ENCODE measurements at places on chromosomes 16 and 17.

GRCh38 chr16:67537270-67537635, 8.6 kb downstream of the RIPOR1 start:
- DNase-seq, result peak; percentile 53

- DNase-seq, result peak; percentile 37
These were observed 345 bp downstream of the EMC8 start for GRCh38 chr16:85798901-85799496.

- DNase-seq, result no peak
These were observed 39.2 kb downstream of the SLC7A5 start for GRCh38 chr16:87829988-87830672.

- no peak for DNase-seq
These were observed 5.9 kb upstream of the METRNL start for GRCh38 chr17:83073389-83074063.

DNA sequence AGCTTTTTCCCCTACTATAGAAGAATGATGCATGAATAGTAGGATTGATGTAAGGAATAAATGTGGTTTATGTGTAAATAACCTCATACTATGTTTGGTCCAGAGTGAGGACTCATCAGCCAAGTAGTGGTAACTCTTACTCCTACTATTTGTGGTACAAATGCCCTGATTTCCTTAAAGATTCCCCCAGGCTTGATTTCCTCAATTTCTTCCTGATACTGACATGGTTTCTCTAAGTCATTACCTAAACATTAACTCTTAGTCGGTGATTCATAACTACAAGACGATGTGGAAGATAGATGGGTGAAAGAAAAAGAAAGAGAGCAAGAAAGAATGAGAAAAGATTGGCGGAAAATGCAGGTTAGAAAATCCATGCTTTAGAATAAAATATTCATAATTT, 17.2 kb upstream of the MYOCD start:
- no peak for DNase-seq

DNA sequence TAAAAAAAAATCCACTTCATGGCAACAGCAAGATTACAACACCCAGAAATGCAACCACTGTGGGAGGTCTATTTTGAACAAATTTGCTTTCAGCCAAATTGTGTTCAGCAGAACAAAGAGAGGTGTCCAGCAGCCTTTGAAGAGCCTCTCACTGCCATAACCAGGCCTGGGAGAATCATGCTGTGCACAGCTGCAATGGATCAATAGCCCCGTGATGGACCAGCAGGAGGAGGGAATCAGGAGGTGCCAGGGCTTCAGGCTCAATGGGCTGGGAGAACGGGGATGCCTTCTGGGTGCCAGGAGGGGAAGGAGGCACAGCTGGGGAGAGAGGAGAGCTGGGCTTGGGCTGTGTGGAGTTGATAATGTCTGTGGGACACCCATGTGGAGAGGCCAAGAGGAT, 366.2 kb upstream of the EEF2KMT start:
- DNase-seq, result no peak

DNA sequence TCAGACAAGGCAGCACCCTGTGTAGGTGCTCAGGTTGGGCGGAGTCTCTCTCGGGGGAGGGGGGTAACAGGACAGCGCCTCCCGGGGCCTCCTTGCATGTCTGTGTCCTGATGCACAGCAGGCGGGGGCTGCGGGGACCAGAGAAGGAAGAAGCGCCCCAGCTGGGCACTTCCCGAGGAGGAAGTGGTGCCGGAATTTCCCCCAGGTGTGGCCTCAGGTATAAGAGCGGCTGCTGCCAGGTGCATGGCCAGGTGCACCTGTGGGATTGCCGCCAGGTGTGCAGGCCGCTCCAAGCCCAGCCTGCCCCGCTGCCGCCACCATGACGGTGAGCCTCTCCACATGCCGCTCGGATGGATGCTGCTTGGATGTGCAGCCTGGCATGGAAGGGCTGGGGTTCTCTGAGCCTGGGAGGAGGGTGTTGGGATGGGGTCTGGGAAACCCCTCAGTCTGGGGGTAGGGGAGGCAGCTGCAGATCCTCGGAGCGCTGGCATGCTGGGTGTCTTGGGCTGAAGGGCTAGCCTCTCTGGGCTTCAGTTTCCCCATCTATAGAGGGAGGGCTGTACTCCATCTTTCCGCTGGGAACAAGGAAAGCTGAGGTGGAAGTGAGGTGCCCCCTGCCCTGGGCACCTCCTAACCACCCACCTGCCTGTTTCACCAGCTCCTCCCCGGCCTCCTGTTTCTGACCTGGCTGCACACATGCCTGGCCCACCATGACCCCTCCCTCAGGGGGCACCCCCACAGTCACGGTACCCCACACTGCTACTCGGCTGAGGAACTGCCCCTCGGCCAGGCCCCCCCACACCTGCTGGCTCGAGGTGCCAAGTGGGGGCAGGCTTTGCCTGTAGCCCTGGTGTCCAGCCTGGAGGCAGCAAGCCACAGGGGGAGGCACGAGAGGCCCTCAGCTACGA, at the start of gene IL17C:
IL17C (plus strand) TSS at position 250 of the 908 bp plus-strand sequence; CDS start at position 320, 70 bp downstream.
- no peak for DNase-seq

- DNase-seq, result no peak
These were observed 829 bp downstream of the GCGR start for GRCh38 chr17:81804559-81805399.

DNA sequence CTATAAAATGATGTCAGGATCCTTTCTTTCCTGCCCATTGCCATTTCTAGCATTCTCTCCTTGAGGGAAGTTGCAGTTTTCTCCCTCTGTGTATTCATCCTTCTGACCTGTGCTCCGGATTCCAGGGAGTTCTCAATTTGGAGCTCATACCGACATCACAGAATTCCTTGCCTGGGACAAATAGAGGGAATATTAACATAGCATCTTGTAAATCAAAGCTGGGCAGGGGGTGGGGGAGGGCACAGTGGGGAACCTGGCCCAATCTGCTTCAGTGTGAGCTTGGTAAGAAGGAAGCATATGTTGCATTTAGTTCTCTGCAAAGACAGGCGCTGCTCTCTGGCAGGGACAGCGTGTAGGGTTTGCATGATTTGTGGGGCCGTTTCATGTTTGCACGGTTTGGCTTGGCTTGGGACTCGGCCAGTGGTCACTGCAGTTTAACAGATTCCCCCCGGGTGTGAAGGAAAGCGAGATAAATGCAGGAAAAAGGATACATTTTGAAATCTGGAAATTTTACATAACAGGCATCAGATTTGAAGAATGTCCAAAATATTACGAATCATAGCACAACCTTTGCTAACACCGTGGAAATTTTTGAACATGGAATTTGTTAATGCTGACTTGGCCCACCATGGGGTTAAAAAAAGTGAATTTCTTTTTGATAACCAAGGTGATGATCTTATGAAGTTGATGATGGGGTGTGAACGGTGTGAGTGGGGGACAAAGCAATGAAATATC, 178.0 kb downstream of the WWOX start:
- no peak for DNase-seq

GRCh38 chr17:7834542-7834956, 532 bp downstream of the KDM6B start:
- peak; percentile 49 for DNase-seq

GRCh38 chr16:85484347-85485300, 128.5 kb upstream of the GSE1 start:
- DNase-seq, result no peak

DNA sequence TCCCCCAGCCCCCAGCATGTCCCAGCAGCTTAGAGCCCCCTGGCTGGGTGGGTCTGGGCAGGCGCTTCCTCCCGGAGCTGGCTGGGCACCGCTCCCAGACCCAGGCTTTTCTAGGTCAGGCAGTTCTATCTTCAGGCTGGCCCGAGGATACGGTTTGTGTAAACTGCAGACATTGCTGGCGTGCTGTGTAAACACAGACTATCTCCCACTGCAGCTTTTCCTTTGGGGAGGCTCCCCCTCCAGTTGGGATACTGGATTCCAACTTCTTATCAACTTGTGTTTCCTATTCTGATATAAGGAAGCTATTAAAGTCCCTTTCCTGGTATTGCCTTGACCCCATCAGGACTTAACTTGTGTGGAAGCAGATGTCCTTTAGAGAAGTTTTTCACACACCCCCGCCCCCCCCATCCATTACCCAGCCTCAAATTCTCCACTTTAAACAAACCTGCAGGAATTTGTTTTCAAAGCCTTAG, 18.3 kb upstream of the GNA13 start:
- DNase-seq, result no peak

- no peak for DNase-seq
These were observed 191.1 kb downstream of the C16orf78 start for GRCh38 chr16:49564496-49565229.

GRCh38 chr16:81841722-81842121, 62.6 kb downstream of the PLCG2 start:
- DNase-seq, result no peak

DNA sequence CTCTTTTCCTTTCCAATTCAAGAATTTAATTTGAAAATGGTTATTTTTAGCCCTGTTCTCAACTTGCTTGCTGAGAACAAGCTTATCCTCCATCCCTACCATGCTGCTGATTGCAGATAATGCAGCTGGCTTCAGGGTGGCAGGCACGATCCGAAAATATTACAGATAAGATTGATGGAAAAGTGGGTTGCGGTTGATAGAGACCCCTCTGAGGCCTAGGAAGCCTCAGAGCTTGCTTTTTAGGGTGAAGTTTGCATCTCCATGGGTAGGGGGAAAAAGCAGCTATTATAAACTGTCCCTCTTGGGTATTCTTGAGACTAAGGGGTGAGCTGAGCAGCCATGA, 116.5 kb upstream of the GOT2 start:
- DNase-seq, result no peak

- no peak for DNase-seq
These were observed 108.1 kb downstream of the ABCC12 start for GRCh38 chr16:48047720-48048119.

GRCh38 chr17:69175625-69176456, 34.1 kb upstream of the ABCA6 start:
- no peak for DNase-seq

- no peak for DNase-seq
These were observed 20.5 kb upstream of the JPH3 start for GRCh38 chr16:87581857-87582215.

DNA sequence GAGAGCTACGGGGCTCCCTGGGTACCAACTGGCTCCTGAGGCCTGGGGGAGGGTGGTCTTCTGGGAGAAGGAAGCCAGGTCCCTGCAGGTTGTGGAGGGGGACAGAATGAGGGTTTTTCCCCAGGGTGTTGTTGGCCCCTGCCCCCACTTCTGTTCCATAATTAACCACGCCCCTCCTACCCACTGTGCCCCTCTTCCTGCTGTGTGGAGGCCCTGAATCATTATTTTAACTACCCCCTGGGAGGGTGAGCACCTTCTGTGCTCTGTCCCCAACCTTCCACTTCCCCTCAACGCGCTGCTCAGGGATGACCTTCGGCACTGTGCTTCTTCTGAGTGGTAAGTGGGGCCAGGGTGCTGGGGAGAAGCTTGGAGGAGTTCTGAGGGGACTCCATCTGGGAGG, at the start of gene ITGAD:
ITGAD (plus strand) TSS at position 280 of the 400 bp plus-strand sequence; CDS start at position 306, 26 bp downstream.
- DNase-seq, result no peak

DNA sequence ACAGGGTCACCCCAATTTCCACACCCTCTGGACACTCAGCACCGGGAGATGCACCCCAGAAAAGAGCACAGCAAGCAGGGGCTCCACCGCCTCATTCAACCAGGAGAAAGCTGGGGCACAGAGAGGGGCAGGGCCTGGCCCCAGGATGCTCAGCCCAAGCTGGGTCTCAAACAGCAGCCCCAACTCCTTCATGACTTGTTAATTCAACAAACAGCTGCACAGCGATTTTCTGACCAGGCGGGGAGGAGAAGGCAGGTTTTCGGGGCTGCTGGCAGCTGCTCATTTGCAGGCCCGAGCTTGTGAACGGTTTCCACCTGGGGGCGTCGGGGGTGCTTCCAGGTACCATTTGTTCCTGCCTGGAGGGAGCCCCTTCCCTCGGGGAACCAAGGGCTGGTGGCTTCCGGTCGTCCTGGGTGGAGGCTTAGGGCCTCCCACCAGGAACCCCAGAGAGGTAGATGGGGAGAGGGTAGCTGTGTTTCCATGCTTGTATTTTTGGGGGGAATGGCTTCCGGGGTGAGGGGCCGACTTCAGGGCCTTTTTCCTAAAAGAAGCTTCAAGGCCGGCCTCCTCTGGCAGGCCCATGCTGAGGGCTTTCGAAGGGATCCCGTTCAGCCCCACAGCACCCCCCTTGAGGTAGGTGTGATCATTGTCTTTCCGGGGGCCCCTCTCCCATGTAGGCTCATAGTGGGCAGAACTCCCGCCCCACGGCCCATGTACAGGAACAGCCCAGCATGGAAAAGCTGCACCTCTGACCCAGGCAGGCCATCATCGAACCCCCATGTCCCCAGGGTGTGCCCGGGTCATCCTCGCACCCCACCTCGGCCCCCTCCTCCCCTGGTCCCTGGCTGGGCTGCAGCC, 191.6 kb upstream of the GSE1 start:
- no peak for DNase-seq

DNA sequence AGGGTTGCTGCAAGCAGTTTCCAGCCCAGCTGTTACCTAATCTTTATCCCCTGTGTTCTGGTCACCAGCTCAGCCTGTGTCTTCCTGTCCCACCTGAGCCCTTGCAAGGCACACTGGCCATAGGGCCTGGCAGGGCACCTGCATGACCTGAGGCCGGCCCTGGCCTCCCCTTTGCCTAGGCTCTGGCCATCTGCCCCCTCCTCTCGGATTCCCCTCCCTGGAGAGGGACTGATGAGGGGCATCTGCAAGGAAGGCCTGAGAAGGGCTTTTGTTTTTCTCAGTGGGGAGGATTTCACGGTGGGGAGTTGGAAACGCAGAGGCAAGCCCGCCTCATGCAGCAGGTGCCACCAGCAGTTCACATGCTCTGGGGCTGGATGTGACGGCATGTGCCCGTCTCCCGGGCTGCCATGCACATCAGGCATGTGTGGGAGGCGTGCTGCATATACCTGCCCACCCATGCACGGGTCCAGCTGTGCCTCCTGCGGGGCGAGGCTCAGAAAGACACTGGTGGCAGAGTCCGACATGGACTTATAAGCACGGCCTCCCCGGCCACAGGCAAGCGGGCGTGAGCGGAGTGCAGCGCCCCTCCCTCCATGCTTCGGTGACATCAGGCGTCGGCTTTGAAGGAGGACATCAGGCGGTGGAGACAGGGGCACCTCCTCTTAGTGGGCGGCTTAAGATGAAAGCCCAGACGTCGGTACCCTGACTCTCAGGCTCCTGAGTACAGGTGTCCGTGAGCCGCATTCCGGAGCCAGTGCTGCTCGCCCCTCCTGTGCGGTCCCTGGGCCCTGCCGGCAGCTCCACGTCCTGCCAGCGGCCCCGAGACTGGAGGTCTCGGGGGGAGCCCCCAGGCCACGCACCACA, 16.5 kb downstream of the ASPSCR1 start:
- no peak for DNase-seq

GRCh38 chr17:49210158-49211029, at the start of the genes ABI3 and GNGT2:
TSS of gene ABI3 (plus strand) at chr17:49210707. CDS start at chr17:49210725, 18 bp downstream.
TSS of gene GNGT2 (minus strand) at chr17:49210574. CDS start at chr17:49207422, 3,152 bp downstream.
- DNase-seq, result peak; percentile 75

GRCh38 chr17:45077643-45078042, 16.5 kb downstream of the NMT1 start:
- DNase-seq, result no peak

Measured in stimulated activated CD4-positive, alpha-beta T cell treated with anti-CD3 and anti-CD28 coated beads, Interleukin-4, amount 100 ng/mL, for 24 hours (primary cell).